A549 (cell line): ENCODE measurements at places on chromosomes 5 and 9.

- DNase-seq, result no peak
Observed at GRCh38 chr9:114745108-114745848, 60.6 kb downstream of the TNFSF15 start.

DNA sequence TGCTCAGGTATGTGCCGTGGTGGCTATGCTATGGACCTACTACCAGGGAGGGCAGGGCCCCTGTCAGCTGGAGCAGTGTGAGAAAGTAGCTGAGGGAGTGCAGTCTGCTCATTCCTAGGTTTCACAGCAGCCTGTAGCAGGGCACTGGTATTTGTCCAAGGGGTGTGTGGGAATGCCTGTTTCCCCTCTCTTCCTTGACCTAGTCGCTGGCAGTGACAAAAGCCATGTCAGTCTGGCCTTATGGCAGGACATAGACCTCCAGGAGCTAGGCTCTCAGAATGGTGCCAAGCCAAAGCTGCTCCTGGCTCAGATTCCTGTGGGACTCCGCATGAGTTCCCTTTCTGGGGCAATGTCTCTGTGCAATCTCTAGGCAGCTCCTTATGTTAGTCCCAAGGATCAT, 253.9 kb upstream of the TYRP1 start:
- no peak for DNase-seq

- no peak for DNase-seq
Observed at GRCh38 chr9:125089331-125089730, 54.0 kb downstream of the SCAI start.

DNA sequence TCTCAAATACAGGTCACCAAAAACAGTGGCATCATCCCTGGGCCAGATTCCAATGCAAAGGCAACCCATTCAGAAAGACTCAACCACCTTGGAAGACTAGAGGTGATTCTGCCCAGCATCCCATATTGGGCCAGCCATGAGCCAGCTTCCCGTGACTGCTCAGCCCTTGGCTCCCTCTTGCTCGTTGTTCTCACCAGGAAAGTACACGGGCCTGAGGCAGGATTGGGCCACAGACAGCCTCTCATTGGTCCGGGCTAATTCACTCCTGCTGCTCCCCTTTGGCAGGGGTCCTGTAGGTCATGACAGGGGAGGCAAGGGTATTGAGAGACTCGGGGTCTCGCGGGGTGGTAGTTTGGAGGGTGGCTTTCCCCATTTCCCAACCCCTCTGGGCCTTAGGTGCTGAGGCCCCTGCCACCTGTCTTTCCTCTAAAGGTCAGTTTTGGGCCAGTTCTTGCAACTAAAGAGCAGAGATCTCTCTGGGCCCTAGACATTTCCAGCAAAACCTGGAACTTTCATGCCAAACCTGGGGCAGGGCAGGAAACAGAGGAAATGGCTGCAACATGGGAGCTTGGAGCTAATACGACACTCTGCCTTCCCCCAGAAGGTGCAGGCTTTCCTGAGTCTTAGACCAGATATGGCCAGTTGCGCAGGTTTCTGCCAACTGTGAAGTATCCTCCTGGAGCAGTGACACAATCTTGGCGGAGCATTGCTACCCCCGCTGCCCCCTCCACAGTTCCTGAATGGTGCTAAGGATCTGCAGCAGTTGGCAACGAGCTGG, 22.0 kb upstream of the FGFR4 start:
- DNase-seq, result no peak

GRCh38 chr5:2569176-2569575, 182.3 kb downstream of the IRX2 start:
- DNase-seq, result no peak
